ENCODE measurements at places on chromosomes 1 and 21.

DNA sequence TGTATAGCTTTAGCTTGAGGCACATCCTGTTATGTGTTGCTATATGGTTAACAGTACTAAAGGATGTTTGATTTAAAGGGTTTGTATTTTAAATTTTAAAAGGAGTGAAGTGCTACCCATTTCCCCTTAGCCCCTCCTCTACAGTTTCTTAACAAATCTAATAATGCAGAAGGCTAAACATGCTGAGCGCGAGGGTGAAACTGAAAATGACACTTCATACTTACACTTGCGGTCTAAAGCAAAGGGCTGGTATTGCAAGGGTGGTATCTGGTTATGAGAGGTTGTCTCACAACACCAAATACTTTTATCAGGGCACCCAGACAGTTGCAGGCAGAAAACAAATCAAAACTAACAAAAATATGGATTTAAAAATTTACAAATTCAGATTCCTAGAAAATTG is 172.3 kb downstream of the SIPA1L2 start:
- no peak for DNase-seq

- peak; percentile 19 for DNase-seq
Measured at GRCh38 chr1:27931759-27932158, 3.0 kb upstream of the SMPDL3B start.

DNA sequence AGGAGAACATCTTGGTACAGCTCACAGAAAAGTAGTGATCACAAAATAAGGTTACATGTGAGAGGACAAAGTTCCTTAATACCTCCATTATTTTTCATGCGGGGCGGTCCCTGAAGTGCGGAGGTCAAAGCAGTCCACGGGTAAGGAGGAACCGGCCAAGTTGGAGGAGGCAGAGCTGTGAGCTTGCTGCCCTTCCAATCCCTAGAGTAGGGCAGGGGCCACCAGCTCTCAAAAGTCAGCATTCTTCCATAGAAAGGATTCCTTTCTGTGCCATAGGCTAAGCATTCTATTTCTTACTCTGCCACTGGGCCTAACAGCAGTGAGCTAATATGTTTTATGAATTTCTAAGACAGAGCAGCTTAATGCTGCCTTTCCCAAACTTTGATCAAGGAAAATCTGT is 50.9 kb upstream of the USP1 start:
- no peak for DNase-seq

GRCh38 chr1:230240446-230241086 is 173.5 kb downstream of the GALNT2 start:
- DNase-seq, result no peak

- DNase-seq, result no peak
Measured at GRCh38 chr1:18299441-18300338, 181.0 kb upstream of the KLHDC7A start.

DNA sequence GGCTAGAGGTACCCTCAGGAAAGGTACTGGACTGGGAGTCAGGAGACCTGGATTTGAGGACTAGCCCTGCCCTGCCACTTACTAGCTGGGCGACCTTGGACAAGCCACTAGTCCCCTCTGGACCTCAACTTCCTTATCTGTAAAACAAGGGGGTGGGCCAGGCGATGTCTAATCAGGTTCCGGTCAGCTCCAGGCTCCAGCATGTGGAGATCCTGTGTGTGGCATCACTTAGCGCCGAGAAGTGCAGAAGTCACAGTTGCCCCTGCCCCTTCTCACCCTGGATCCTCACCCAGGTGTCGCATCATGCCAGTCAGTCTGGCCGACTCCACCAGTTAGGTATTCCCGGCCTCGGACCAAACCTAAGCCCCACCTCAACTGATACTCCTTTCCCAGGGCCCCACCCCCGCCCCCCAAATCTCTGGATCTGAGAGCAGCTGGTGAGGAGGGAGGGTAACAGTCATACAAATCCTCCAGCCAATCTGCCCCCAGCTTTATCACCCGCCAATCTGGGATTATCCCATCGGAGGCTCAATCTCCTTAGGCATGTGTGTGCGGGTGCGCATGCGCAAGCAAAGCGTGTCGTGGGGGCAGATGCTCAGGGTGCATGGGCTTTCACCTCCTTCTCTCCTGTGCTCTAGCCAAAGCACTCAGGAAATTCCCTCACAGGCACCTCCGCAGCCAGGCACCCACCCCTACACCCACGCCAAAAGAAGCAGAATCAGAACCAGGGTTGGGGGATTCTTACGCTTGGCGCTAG is 5.4 kb downstream of the CELF3 start:
- DNase-seq, result no peak

All from NCI-H226 (cell line).